ENCODE measurements at places on chromosomes 3 and 15. TPM values are rescaled to one million over a fixed set of nuclear protein-coding genes. Genes with fewer than 3 reads are reported as not detected.
A peak's percentile ranks its signal among the peaks of the same experiment; 100 is the strongest.

The CHDH gene
- 38.4 TPM for total RNA-seq

The CFAP100 gene
- total RNA-seq: not detected

The BMF gene
- 20.2 TPM for total RNA-seq

DNA sequence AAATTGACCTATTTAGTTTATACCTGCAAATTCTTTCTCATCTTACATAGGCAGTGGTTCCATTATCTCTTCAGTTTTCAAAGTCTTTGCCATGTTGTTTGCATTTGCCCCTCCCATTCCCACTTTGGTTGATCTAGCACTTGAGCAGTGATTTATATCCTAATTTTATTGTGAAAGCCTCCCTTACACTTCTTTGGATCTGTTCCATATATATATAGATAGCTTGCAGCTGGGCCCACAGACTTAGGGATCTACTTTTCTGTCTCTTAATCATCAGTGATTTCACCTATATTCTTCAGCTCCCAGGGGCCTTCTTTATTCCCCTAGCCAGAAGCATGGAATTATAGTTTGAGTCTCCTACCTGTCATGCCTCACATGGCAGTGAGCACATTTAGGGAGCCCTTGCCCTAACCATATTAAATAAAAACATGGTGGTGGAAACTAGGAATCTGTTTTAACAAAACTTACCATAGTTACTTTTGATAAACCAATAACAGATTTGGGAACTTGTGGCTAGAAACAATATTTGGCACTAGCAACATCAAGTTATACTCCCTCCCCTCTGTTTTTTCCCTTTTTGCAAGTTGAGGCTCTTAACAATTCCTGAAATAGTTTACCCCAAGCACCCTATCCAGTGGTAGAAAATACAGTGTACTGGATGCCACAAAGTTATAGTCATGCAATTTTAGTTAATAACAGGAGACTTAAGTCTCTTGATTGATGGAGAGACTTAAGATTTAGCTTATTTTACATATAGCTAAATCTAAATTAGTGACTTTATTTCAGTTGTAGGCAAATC, 41.7 kb downstream of the ARIH1 start:
- no peak for DNase-seq

DNA sequence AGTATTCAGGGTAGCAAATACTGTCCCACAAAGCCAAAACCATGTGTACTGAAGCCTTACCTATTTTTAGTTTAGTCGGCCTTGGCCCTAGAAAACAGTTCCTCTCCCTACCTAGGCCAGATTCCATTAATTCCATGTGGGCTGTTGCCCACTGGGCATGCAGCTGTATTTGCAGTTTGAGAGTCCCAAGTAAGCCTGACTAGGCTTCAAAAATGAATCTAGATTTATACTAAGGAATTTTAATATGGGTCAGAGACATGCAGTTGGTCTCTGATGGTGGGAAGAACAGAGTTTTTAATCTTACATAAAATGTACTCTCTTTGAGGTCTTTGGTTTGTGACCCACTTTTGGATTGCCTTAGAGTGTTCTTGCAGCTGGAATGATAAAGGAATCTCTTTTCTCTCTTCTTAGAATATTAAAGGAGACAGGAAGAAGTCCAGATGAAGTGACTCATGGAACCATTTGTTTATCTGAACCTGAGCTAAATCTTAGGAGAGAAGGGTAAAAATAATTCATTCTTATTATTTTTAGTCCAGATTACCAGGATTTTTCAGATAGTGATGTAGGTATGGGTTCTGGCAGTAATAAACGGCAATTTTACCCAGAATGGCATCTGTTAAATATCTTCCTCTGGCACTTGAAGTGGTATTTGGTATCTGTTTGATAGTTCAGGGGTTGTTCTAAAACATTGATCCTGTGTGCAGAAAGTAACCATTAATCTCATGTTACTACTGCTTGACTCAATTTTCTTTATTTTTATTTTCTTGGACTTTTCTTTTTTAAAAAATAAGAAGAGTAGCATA, 33.8 kb downstream of the GLCE start:
- DNase-seq: no peak

GRCh38 chr3:46222435-46223161, 14.5 kb upstream of the CCR1 start:
- DNase-seq: no peak

GRCh38 chr15:27486051-27486450, 515.1 kb downstream of the GABRG3 start:
- DNase-seq: no peak

GRCh38 chr3:23461069-23461468, 257.9 kb downstream of the UBE2E2 start:
- DNase-seq: no peak

The CCK gene
- total RNA-seq: 2.2 TPM

DNA sequence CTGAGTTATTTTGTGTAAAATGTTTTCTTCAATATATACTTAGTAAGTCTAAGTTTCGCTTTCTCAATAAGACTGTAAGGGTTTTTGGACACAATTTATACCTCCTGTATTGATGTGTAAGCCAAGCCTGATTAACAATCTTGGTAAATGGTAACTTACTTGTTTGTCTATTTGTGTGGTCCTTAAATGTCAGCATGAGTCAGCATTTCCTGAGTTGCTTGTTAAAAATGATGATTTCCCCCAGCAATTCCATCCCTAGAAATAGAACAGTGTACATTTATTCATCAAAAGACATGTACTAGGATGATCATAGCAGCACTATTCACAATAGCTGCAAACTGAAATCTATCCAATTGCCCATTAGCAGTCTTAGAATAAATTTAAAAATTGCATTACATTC, 53.4 kb upstream of the LRIG1 start:
- no peak for DNase-seq

The LSAMP gene
- total RNA-seq: 8.2 TPM

DNA sequence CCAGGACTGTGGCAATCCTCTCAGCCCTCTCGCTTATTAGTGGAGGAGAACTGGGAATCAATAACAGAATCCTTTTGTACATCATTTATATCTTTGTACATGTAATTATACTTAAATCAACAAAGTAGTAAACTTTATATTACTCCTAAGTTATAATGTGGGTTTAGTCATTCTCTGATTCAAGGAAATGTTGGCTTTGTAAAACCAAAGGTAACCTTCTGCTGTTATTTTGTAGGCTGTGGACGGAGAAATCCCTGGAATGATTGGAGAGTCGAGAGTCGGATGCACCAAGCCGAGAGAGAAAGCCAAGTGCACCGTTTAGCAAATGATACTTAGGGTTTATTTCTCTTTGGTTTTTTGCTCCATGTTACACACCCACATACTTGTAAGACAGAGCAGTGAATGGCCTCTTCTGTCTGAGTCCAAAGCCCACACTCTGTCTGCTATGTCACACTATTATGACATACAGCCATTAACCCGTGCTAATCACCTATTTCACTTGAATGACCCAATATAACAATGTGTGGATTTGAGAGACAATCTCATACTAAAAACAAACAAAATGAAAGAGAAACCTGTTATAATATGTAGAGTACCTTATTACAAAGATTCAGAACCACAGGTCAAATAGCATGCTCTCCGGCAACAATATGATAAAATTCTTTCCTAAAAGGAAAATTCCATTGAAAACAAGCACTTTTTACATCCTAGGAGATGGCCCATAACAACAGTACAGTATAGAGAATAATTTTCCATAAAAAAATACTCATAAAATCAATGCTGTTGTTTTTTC, 72.2 kb downstream of the MECOM start:
- DNase-seq: peak; percentile 19

The ELL3 gene
- total RNA-seq: 41.3 TPM

GRCh38 chr3:139238281-139239030, 105.4 kb upstream of the MRPS22 start:
- DNase-seq: no peak

The GOLGA6A gene
- not detected for total RNA-seq

The LARP6 gene
- total RNA-seq: 0.75 TPM

GRCh38 chr3:12177126-12177525, 18.4 kb upstream of the TIMP4 start:
- no peak for DNase-seq

- DNase-seq: no peak
Measured at GRCh38 chr3:148332509-148332908, 365.2 kb upstream of the AGTR1 start.

Data from transverse colon (tissue), 4 donors.